ENCODE measurements at places on chromosomes 5 and 9.
A peak's percentile ranks its signal among the peaks of the same experiment; 100 is the strongest.

- no peak for DNase-seq
Observed at GRCh38 chr9:15965246-15965745, 412.5 kb downstream of the CCDC171 start.

GRCh38 chr5:151195622-151196021, 28.3 kb downstream of the CCDC69 start:
- peak; percentile 37 for DNase-seq

DNA sequence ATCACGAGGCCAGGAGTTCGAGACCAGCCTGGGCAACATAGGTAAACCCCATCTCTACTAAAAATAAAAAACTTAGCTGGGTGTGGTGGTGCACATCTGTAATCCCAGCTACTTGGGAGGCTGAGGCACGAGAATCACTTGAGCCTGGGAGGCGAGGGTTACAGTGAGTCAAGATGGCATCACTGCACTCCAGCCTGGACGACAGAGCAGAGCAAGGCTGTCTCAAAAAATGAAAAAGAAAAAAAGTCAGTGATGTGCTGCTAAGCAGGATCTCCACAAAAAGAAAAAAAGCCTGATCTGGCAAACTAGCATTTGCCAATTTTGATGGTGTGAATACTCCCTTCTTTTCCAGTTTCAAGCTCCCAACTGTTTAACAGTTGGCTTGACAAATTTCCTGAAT, 21.9 kb downstream of the F2R start:
- DNase-seq: no peak

DNA sequence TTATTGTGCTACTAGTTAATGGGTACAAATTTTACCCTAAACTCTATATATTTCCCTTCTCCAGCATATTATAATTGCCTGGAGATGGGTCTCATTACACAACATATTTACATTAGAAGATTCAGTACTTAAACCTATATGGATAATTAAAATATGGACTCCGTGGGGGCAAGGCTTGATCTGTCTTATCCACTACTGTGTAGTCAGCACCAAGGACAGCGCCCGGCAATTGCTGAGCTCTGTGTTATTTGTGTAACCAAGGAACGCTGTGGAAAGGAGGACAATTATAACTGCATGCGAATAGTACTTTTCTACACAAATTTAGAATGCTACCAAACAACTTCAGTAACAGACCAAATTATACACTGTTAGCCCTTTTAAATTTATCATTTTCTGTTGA, 77.7 kb downstream of the DNAH5 start:
- DNase-seq: no peak

DNA sequence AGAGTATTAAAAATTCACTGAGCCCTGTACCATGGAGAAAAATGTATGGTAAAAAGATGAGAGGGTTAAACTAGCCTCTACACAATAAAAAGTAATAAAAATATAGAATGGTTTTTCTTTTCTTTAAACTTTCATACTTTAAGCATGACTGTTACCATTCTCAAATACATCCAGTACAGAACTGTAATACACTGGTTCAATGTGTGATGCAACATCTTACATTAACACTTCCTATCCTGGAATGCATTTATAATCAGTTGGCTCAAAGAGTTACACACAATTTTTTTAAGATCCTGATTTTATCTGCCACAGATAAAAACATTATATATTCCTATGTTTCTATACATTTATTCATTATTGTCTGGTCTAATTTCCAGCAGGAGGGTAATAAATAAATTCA, 4.7 kb downstream of the GNAQ start:
- DNase-seq: no peak

DNA sequence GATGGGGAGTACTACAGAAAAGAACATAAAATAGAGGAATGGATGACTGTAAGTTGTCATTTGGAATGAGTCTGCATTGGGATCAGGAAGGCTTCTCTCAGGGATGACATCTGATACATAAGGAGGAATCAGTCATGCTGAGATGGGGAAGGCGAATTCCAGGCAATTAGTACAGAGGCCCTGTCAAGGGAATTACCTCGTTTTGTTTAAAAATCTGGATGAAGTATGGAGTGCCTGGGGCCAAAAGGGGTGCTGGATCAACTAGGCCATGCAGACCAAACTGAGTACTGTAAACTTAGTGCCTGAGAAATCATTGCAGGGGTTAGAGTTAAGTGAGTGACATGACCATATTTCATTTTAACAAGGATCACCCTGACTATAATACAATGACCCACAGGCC, 30.5 kb downstream of the JAKMIP2 start:
- no peak for DNase-seq

- DNase-seq: no peak
Observed at GRCh38 chr9:4927043-4927471, 58.0 kb upstream of the JAK2 start.
